RCC 7860 (cell line): ENCODE measurements at places on chromosomes 6 and 20.

GRCh38 chr6:142746524-142746923, 198.5 kb downstream of the HIVEP2 start:
- no peak for DNase-seq

GRCh38 chr6:122130026-122130348, 269.5 kb upstream of the HSF2 start:
- DNase-seq: no peak

- DNase-seq: no peak
These were observed 9.5 kb downstream of the FAM209B start for GRCh38 chr20:56542489-56543030.

DNA sequence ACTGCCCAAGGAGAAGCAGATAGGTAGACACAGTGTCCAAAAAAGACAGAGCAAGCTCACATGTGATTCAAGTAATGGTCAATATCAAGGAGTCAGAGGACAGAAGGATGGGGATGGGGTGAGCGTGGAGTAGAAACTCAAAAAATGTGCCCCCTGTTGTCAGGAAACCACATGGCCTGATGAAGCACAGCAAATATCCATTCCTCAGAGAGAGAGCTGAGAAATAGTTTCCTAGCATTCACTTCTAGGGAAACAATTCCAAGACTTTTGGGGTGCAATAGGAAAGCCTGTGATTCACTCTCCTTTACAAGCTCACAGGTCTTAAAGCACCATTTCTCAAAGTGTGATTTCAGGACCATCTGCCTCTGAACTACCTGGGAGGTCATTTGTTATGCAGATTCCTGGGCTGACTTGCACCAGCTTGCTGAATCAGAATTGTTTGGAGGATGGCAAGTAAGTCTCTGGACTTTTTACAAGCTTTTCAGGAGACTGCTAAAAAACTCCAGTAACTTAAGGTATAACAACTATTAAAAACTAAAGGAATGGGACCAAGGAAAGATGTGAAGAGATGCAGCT, 432.8 kb downstream of the HDGFL1 start:
- no peak for DNase-seq

DNA sequence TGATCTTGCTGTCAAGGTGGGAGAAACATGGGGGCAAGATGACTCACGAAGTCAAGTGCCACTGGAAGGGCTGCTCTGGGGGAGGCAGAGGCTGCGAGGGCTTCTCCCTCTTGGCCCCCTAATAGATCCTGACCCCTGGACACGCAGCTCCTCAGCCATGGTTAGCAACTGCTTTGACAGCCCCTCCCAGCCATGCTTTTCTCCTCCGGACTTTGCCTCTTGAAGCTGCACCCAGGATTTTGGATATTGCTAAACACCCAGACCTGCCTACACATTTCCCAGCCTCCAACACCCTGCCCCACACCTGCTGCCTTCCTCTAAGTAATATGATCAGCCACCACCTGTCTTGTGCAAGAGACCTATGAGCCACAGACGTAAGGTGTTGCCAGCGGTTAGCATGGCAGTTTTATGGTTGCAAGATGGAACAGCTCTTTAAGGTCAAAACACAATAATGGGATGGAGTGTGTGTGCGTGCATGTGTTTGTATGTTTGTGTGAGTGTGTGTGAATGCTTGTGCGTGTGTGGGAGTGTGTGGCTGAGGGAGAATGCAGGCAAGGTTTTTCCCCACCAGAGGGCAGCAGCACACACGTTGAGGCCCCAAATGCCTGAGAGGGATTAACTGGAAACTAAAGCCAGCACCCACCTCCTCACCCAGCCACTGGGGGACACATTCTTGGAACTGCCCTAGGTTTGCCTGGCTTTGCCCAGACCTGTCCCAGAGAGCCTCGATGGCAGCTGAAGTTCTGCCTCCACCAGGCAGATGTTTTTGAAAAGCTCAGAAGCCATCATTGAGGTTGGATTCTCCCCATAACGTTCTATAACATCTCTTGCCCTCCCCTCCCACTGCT, 2.5 kb downstream of the IP6K3 start:
- DNase-seq: peak; percentile 22

- DNase-seq: no peak
These were observed 54.6 kb downstream of the RIN2 start for GRCh38 chr20:19812696-19813095.

- no peak for DNase-seq
These were observed 116.1 kb downstream of the RIMS1 start for GRCh38 chr6:72002415-72002814.

DNA sequence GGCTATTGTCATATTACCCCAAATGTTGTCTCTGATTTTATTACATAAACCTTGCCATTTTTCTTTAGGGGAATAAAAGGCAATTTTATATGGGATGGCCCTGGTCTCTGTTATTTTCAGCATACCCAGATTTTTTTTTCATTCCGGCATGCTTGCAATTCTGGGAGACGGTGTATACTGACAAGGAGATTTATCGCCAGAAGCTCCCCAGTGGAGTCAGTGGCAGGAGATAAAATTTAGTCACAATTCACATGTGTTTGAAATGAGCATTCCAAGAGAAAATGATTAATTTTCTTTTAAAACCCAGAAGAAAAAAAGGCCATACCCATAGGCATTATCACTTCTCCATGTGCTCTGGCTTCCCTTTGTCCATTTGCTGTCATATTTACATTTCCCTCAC, 250.8 kb upstream of the RSPO3 start:
- no peak for DNase-seq

GRCh38 chr6:98092331-98092730, 742.0 kb upstream of the POU3F2 start:
- DNase-seq: no peak

GRCh38 chr20:9413001-9413400, 101.4 kb upstream of the LAMP5 start:
- DNase-seq: no peak
